ENCODE measurements at places on chromosomes 3 and 15. TPM values are rescaled to one million over a fixed set of nuclear protein-coding genes. Genes with fewer than 3 reads are reported as not detected.

SNURF gene
- 66.8 TPM for total RNA-seq

GOLGA6L7 gene
- not detected for total RNA-seq

SLC51B gene
- total RNA-seq: not detected

TMOD2 gene
- 3.3 TPM for total RNA-seq

SORD gene
- 46.2 TPM for total RNA-seq

VILL gene
- total RNA-seq: 4.7 TPM

PP2D1 gene
- total RNA-seq: not detected

PARP14 gene
- total RNA-seq: 15.9 TPM

SNX22 gene
- total RNA-seq: 6.1 TPM

TUSC7 gene
- not detected for total RNA-seq

ZBBX gene
- 1.4 TPM for total RNA-seq

CAND2 gene
- total RNA-seq: 13.7 TPM

LRRC28 gene
- total RNA-seq: 20.3 TPM

THPO gene
- 0.55 TPM for total RNA-seq

GOLGA8J gene
- 0.33 TPM for total RNA-seq

UPK1B gene
- total RNA-seq: 0.41 TPM

SLC9A9 gene
- total RNA-seq: 1.2 TPM

Data from WTC11 (cell line).